ENCODE measurements at places on chromosomes 1 and 21.
A peak's percentile ranks its signal among the peaks of the same experiment; 100 is the strongest.

DNA sequence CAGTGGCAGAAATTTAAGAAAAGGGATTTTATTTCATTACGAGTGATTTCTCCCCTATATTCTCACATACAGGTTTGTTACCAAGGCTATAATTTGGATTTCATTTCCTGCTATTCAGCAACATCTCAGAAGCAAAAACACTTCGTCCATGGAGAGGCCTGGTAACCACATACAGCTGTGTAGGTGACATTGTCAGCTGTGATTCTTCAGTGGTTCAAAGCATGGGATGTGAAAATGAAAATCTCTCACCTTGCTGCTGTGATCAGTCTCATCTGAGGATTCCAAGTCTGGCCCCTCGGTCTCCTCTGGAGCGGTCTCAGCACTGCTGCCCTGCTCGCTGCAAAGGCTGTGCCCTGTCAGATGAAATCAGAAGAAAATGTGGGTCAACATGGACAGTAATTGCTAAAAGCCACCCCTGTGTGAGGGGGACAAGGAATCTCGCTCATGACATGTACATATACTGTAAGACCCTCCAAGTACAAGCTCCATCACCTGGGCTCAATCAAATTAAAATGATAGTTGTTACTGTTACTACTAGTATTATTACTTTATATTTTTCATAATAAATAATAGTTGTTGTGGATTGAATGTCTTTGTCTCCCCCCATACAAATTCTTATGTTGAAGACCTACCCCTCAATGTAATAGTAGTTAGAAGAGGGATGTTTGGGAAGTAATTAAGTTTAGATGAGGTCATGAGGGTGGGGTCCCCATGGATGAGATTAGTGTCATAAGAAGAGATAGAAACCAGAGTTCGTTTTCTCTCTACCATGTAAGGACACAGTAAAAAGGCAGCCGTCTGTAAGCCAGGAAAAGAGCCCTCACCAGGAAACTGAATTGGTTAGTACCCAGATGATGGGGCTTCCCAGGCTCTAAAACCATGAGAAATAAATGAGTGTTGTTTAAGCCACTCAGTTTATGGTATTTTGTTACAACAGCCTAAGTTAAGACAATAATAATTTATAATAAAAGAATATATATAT, 126.7 kb upstream of the KRTAP19-8 start:
- DNase-seq: no peak

DNA sequence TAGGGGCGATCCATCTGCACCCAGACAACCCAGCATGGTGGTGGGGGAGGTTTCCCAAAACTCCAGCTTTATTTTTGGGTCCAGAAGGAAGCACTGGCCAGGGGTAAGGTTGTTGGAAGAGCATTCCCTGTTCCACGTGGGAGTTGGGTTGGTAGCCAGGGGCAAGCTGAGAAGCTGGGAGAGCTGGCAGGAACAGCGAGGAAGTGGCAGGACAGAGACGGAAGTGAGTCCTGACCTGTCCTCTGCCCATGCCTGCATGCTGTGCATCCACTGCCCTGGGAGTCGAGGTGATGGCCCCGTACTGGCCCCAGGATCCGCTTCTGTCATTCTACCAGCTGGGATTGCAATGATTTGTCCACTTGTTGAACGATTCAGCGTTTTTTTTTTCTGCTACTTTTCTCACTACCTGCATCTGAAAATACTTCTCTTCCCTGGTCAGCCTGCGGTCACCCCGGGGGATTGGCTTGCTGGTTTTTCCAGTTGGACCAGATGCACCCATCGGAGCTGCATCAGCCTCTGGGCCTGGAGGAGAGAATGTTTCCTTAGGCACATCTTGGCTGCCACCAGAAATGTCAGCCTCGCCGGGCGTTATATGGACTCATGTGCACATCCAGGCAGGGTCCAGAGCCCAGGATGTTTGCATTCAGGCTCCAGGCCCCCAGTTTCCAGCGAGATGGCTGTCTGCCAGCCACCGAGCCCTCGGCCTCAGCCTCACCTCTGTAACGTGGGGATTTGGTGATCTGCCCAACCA, 28.3 kb upstream of the TMPRSS2 start:
- no peak for DNase-seq

DNA sequence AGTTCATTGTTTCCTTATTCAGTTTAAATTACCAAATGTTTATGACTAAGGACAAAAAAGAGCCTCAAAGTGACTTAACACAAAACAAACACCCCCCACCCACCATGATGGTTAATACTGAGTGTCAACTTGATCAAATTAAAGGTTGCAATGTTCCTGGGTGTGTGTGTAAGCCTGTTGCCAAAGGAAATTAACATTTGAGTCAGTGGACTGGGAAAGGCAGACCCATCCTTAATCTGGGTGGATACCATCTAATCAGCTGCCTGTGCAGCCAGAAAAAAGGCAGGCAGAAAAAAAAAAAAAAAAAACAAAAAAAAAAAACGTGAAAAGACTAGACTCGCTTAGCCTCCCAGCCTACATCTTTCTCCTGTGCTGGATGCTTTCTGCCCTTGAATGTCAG, 543.4 kb downstream of the NEGR1 start:
- no peak for DNase-seq

DNA sequence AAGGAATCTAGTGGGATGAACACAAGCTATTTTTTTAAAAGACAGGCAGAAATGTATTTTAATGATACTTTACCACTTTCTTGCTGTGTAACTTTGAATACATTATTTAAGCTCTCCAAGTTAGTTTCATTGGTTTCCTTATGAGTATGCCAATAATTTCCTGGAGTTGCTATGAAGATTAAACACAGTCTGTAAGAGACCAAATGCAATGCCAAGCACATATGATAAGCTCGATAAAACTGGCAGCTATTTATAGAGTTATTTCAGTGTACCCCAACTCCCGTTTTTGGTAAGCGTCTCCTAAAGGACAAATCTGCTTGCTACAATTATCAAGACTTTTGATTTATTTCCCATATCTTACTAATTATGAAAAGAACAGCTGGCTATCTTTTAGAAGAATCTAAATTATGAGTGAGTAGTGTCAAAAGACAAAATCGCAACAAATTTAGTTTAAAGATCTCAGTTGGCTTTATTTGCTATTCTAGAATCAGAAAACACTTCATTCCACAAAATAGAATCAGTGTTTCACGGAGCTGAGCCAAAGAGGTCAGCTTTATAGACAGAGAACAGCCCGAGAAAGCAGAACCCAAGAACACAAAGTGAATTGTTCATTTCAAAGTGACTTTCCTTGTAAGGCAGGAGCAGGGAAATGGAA, 7.2 kb upstream of the MAP10 start:
- no peak for DNase-seq

- DNase-seq: no peak
These were observed 1143.1 kb downstream of the PLA2G4A start for GRCh38 chr1:187971851-187972250.

DNA sequence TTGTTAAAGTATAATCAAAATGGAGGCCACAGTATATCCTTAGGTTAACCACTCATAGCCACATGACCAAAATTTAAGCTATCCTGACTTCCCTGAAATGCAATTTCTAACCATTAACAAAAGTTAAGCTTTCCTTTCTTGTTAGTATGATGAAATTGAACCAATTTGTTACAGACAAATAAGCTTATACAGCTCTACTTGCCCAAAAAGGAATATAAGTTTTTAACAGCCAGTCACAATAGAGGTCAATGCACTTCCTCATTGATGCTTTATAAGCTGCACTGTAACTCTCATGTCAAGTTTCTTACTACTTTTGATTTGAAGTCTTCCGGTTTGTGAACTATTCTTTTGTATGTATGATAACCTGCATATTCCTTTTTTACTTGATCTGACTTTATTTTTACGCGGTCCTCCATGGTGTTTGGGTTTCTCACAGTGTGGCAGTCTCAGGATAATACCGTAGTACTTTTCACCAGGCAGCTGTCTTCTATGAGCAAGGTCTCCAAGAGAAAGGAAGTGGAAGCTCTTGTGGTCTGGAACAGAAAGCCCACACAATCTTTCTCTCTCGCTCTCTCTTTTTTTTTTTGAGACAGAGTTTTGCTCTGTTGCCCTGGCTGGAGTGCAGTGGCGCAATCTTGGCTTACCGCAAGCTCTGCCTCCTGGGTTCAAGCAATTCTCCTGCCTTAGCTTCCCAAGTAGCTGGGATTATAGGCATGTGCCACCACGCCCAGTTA, 331.6 kb downstream of the SRGAP2C start:
- peak; percentile 51 for DNase-seq

DNA sequence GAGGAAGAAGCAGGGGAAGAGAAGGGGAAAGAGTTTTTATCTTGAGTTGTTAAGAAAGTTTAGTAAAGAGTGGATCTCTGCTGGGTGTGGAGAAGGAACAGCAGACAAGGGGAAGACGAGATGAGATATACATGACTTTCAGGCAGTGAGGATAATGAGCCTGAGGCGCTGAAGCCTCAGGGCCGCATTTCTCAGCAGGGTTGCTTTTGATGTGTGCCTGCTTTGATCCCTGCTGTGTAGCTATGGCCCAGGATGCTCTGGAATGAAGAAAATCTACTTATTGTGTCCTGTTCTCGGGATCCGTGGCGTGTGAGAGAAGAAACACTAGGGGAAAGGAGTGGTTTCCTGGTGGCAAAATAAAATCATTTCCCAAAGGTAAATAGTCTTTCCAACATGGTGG, 15.1 kb upstream of the RPE65 start:
- no peak for DNase-seq

DNA sequence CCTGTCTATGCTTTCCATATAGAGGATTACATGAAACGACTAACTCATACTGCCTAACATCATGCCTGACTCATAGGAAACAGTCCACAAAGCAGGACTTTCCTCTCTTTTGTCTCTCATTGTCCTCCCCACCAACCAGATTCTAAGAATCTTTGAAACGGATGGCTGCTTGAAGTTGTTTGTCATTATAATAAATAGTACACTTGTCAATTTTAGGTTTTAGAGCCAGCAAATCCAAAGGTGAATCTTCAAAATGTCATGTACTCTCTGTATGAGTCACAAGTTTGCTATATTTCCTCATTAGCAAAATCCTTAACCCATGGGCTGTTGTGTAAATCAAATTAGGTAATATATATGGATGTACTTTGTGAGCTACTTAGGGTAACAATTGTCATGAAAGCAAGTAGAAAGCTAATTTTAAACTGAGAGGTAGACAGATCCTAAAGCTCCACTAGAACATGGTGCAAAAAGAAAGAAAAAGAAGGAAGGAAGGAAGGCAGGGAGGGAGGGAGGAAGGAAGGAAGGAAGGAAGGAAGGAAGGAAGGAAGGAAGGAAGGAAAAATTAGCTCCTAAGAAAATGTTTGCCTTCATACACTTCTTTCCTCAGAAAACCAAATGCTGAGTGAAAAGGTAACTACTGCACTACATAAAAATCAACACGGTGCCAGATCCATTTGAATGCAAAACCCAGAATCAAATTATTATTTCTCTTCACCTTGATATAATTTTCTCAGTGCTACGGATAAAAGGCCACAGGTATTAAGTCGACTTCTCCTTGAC, 129.5 kb upstream of the PRMT6 start:
- no peak for DNase-seq

- peak; percentile 75 for DNase-seq
These were observed 16.7 kb downstream of the SPATA21 start for GRCh38 chr1:16420424-16421118.

DNA sequence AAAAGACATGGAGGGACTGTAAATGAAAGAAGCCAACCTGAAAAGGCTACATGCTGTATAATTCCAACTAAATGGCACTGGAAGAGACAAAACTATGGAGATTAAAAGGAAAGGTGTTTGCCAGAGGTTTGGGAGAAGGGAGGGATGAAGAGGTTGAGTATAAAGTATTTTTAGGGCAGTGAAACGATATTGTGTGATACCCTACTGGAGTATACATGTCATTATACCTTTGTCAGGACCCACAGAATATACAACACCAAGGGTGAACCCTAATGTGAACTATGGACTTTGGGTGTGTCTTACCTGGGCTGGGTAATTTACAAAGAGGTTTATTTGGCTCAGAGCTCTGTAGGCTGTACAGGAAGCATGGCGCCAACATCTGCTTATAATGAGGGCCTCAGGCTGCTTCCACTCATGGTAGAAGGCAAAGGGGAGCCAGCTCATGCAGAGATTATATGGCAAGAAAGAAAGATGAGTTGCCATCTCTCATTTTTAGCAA, 73.4 kb downstream of the CD2 start:
- DNase-seq: no peak

- DNase-seq: no peak
These were observed 58.5 kb upstream of the ASB17 start for GRCh38 chr1:75990686-75991085.
